ENCODE measurements at places on chromosomes 4 and X.

- DNase-seq = no peak
Observed at GRCh38 chr4:153784166-153784699, 4.7 kb downstream of the SFRP2 start.

DNA sequence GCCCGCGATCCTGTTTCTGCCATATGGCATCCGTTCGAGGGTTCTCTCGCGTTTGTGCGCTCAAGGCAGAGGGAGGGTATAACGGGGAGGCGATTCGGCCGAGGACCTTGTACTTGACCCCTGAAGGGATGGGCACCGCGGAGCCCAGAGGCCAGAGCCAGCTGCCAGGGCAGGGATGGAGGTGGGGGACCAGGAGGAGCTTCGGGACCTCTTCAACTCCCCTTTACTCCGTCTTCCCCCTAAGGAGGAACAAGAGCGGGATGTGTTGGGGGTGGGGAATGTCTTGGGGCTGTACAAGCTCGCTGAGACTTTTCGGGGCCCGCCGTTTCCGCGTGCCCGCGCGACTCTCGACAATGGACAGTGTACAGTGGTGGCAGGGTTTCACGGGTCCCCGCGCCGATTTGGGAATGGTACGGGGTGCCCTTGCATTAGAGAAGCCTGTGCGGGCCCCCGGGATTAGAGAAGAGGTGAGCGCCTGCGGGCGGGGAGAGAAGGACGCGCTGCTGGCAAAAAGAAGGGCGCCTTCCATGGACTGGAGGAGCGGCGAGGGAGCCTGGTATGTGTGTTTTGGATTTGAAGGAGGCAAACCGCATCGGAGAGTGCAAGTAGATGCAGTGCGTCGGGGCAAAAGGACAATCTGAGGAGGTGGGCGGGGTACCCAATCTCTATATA lies 760 bp downstream of the UGT8 start:
- no peak for DNase-seq

GRCh38 chrX:68454476-68455150 lies 21.3 kb upstream of the OPHN1 start:
- DNase-seq = no peak

GRCh38 chrX:154116426-154117211 lies 19.1 kb upstream of the MECP2 start:
- no peak for DNase-seq

- peak; percentile 56 for DNase-seq
Observed at GRCh38 chr4:106344647-106344970, 24.0 kb downstream of the GIMD1 start.

- DNase-seq = no peak
Observed at GRCh38 chr4:138311771-138312535, 69.8 kb upstream of the SLC7A11 start.

GRCh38 chrX:131779741-131780140 lies 235.9 kb downstream of the OR13H1 start:
- DNase-seq = no peak

Data from NCI-H226 (cell line).